ENCODE measurements at places on chromosomes 11 and 22.

- no peak for DNase-seq
Measured at GRCh38 chr11:3130269-3131071, 34.6 kb downstream of the OSBPL5 start.

- no peak for DNase-seq
Measured at GRCh38 chr11:63770763-63771162, 2.2 kb upstream of the ZFTA start.

- DNase-seq, result no peak
Measured at GRCh38 chr11:20966489-20966888, 297.1 kb downstream of the NELL1 start.

- DNase-seq, result no peak
Measured at GRCh38 chr11:82738091-82738490, 4.4 kb upstream of the FAM181B start.

DNA sequence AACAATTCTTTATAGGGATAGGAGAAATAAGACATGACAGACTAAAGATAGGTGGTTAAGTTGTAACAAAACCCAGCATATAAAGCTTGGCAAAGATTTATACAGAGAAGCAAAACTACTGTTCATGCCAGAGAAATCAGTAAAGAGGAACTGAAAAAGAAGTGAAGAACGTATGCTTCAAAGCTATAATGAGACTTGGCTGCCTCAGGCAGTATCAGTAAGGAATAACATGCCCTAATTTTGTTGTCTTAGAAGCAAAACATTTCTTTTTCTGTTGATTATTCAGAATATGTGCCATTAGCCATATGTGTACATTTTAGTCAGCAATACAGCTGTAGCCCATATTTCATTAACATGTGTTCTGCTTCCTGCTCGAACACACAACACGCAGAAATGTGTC, 403.2 kb downstream of the NELL1 start:
- no peak for DNase-seq

GRCh38 chr11:114008331-114008730, 33.4 kb downstream of the HTR3A start:
- DNase-seq, result no peak

DNA sequence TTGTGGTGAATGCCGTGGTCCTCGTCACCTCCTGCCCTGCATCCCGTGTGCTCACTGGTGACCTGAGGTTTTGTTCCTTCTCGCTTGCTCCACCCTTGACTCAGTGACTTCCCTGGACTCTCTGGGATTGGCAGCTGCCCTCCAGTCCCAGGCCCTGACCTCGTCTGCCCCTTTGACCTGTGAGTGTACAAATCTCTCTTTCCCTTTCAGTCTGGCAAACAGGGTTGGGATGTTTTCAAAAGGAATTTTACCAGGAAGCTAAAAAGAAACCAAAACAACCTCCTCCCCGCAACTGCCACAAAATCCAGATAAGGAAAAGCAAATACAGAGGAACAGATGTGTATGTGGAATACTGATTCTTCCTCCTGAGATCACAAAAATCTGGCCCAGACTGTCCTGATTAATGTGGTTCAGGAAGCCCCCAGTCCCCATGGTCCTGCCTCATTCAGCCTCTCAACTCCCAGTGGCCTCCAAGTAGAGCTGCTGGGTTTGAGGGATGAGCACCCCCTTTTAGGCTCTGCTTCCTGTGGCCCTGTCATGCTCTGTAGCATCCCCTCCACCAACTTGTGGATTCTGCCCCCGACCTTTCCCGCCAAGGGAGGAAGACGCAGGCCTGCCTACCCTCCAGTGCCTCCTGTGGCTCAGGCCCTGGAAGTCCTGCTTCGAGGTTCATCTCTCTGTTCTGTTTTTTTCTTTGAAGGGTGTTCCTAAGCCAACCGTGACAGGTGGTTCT, 15.2 kb downstream of the ROBO4 start:
- DNase-seq, result no peak

DNA sequence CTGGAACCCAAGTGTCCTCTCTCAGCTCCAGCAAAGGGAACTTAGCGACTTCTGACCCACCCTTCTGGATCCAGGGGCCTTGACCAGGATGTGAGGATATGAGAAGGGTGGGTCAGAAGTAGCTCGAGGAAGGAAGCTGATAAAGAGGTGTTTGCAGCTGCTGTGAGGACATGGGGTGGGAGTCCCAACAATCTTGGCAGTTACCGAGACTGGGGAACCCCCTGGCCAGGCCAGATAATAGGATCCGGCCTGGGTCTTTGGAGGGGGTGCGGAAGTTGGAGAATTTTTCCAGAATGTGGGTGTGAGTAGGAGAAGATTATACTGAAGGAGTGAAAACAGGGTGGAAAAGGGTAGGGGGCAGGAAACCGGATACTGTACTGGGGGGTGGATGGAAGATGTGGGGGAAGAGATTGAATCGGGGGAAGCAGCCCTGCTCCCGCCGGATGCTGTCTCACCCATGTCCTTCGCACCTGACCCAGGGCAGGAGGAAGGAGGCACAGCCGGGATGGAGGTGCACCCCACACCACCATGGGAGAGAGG, 2.8 kb upstream of the MCAM start:
- no peak for DNase-seq

- DNase-seq, result no peak
Measured at GRCh38 chr11:72783144-72783905, 10.5 kb downstream of the STARD10 start.
